ENCODE measurements at places on chromosomes 5 and 9.

GRCh38 chr5:139611703-139612584 lies 36.2 kb upstream of the CXXC5 start:
- no peak for DNase-seq

GRCh38 chr5:54558362-54558761 lies 40.8 kb downstream of the SNX18 start:
- DNase-seq, result no peak

DNA sequence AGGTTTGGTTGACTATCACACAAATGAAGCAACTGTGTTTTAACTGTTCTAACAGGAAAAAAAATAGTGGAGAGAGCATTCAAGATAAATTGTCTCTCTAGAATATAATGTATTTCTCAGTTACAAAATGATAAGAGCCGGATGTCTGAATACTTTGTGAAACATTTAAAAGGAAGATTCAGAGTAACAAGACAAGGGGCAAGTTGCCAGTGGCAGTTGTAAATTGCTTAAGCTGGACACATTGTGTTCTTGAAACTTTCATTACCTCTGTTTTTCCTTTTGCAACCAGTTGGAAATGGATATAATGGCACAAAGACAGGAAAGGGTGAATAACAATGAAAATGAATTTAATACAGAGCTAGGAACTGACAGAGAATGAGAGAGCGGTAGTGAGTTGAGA lies 15.2 kb upstream of the TBCA start:
- DNase-seq, result no peak

- no peak for DNase-seq
Observed at GRCh38 chr5:56819060-56819881, 3.9 kb downstream of the MAP3K1 start.
